ELR (cell line): ENCODE measurements at places on chromosomes 2 and 18.
A peak's percentile ranks its signal among the peaks of the same experiment; 100 is the strongest.

- no peak for DNase-seq
Observed at GRCh38 chr18:45416168-45416567, 199.1 kb upstream of the SLC14A2 start.

- DNase-seq, result peak; percentile 62
Observed at GRCh38 chr2:141911485-141912066, 219.2 kb downstream of the LRP1B start.

DNA sequence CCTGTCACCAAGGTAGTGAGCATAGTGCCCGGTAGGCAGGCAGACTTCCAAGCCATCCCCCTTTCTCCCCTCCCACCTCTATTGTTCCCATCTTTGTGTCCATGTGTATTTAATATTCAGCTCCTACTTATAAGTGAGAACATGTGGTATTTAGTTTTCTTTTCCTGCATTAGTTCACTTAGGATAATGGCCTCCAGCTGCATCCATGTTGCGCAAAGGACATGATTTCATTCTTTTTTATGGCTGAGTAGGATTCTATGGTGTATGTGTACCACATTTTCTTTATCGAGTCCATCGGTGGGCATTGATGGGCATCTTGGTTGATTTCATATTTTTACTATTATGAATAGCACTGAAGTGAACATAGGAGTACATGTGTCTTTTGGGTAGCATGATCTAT is 35.3 kb downstream of the MMADHC start:
- DNase-seq, result no peak

- DNase-seq, result no peak
Observed at GRCh38 chr2:160325418-160325817, 125.3 kb upstream of the ITGB6 start.
